ENCODE measurements at places on chromosomes 16 and 17.

DNA sequence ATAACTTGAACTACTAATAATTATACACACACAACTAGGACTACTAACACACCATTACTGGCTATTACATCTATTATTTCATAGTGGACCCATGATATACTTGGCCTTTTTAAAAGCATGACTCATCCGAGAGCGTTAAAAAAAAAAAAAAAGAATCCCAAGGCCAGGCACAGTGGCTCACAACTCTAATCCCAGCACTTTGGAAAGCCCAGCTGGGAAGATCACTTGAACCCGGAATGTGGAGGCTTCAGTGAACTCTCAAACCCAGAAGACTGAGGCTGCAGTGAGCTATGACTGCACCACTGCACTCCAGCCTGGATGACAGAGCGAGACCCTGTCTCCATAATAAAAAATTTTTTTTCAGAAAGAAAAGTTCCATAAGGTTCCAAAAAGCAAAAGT is 3.1 kb downstream of the GLG1 start:
- DNase-seq = no peak

GRCh38 chr17:51000835-51001638 is 119.6 kb downstream of the SPAG9 start:
- DNase-seq = peak; percentile 3

DNA sequence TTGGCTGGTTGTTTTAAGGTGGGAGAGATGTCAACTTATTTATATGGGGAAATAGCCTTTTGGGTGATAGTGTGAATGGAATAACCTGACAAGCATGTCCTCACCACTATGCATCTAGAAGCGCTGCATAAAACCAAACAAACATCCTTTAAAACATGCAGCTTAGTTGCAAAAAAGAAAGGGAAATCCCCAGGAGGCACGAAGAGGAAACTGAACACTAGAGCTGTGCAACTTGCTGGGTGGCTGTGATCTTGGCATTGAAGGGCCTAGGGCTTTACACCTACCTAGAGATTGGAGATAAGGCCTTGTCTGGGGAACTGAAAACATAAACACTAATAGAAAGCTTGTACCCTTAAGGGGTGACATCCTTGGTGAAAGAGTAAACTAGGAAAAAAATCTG is 7.3 kb downstream of the C16orf54 start:
- peak; percentile 40 for DNase-seq

DNA sequence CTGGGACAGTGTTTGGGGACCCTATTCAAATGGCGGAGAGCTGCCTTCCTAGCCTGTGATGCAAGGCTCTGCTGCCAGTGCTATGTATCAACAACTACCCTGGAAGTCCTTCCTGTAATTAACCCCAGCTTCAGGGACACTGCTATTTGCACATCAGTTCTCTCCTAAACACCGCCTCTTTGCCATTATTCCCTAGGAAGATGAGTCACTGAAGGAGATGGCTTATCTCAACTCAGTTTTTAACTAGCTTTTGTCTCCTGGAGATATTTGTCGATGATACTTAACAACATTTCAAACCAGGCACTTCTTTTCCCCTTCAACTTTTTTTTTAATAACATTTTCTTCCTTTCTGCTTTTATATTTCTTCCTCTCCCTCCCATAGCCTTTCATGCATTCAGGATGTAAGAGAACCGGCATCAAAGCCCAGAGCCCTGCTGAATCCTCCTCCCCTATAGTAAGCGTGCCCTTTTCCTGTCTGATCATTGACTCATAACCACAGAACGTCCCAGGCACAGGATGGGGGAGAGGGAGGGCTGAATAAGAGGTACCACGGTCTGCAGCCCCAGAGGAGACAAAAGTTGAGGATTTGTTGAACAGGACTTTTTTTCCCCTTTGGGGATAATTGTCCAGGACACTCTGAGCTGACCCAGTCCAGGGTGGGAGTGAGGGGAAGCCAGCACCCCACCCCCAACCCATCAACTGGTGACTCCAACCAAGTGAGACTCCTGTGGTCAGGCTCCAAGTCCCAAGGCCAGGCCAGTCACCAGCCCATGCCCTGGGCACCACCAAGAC is 387.8 kb upstream of the SALL1 start:
- no peak for DNase-seq

- DNase-seq = no peak
Observed at GRCh38 chr17:39652587-39653315, 12.4 kb upstream of the TCAP start.

GRCh38 chr16:48444574-48444973 is 59.4 kb upstream of the SIAH1 start:
- DNase-seq = no peak

DNA sequence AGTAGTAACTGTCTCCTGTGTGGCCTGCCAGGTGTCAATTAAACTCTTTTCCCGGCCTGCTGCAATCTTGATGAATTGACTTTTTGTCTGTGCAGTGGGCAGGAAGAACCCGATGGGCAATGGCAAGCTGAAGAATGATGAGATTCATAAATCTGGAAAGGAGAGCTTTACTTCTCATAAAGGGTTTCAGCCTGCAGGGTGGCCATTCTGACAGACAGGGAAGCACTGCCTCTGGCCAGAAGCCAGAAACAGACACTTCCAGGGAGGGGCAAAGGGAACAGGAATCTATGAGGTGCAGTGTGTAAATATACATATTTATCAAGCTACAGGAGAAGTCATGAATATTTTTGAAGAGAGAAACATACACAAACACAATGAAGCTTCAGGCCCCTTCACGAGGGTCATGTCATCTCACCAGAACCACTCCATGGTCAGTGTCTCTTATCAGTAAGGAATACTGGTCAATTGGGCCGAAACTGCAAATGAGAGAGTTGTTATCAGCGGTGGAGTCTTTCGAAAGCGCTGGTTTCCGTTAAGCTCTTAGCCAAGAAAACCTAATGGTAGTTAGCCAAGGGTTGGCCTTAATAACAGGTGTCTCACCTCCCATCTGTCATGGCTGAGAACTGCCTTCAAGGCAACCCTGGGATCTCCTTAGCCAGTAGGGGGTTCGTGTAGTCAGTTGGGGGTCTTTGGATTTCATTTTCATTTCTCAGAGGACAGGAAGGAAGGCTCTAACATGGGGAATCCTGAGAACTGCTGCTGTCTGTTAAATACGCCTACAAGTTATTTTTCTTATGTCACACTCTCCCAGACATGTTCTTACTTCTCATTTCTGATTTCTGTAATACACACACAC is 1.2 kb upstream of the NARF start:
- no peak for DNase-seq

- no peak for DNase-seq
Observed at GRCh38 chr17:81682565-81683207, 911 bp downstream of the ARL16 start.

GRCh38 chr17:3724378-3725077 is 825 bp downstream of the HASPIN start:
- DNase-seq = no peak

- DNase-seq = peak; percentile 59
Observed at GRCh38 chr17:82236142-82236971, 7.5 kb downstream of the SLC16A3 start.

- no peak for DNase-seq
Observed at GRCh38 chr16:75105306-75106061, 11.1 kb downstream of the LDHD start.

DNA sequence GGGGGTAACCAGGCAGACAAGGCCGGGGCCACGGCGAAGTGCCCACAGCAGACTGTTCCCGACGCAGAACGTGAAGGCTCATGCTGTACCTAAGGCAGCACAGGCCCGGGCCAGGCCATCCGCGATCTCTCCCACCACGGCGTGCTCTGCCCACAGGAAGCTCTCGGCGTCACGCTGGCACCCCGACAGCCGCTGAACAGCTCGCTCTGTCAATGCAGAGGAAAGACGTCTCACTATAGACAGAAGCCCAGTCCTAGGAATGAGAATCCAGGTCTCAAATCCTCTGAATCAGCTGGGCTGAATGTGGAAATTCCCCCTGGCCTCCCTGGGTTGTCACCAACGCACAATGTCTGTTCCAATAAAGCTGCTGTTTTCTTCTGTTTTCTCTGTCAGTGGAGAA is 21.4 kb downstream of the SERPINF1 start:
- no peak for DNase-seq

- no peak for DNase-seq
Observed at GRCh38 chr16:28524681-28525171, 14.0 kb downstream of the NUPR1 start.

- DNase-seq = no peak
Observed at GRCh38 chr17:52666264-52666663, 507.8 kb upstream of the CA10 start.

- DNase-seq = no peak
Observed at GRCh38 chr16:7369204-7369603, 36.6 kb downstream of the RBFOX1 start.

GRCh38 chr16:16960785-16961184 is 510.0 kb downstream of the XYLT1 start:
- DNase-seq = no peak

DNA sequence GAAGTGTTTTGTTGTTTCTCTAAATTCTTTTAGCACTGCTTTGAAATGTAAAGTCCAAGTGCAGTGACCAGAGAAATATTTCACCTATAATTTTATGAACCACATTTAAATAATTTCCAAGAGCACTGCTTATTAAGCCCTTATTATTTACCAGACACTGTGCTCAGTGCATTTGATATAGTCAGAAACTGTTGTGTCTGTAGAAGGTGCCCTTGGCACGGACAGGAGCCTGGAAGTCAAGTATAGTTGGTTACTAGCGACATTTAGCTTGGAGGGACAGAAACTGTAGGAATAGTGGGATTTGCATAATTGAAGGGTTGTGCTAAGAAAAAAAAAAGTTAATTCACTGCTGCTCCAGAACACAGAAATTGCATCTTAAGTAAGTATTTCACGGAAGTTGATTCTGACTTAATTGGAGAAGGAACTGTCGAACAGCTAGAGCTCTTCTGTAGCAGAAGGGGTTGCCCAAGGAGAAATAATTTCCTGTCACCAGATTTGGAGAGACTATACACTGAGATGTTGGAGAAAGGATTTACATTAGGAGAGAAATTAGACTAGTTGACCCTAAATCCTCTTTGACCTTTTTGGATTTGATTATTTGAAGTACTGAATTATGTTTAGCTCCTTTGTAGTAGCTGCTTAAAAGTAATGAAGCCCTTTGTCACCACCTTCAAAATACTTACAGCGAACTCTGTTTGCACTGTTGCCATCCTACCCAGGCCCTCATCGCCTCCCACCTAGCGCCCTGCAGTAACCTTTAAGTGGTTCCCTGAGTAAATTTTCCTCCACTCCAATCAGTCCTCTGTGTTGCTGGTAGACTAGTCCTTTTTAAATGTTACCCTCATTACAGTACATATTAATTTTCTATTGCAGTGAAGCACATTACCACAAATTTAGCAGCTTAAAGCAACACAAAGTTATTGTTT is 25.6 kb downstream of the COX10 start:
- no peak for DNase-seq

DNA sequence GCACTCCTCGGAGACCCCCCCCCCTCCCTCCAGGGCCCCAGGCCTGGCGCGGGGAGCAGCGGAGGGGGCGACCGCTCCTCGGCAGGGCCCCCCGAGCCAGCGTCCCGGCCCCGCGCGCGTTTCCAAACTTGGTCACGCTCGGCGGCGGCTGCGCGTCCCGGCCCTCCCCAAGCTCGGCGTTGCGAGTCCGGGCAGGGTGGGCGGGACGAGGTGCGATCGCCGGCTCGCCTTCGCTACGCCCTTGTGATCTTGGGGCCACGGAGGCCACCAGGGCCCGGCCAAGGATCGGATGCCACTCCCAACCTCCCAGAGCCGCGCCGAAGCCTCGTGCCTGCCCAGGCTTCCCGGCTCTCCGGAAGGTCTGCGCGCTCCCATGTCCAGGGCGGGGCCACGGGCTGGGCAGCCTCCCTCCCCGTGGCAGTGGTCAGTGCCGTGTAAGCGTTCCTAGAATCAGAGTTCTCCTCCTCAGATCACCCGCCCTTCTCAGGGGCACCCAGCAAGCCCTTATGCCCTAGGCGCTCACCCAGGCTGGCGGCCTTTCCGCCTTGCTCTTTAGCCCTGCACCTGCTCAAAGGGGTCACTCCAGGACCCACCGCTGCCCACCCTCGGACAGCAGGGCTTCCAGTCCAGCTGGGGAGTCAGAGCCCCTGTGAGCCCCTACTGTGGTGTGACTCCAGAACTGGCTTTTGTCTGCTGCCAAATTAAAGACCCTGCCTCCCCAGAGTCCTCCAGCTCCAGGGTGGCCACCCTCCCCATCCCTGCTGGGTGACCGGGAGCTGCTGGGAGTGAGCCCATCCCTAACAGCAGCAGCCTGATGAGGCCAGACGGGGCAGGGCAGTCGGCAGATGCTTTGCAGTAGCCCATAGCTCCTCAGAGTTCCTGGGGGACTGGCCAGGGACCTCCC is 12.2 kb upstream of the MRPS23 start:
- DNase-seq = no peak

DNA sequence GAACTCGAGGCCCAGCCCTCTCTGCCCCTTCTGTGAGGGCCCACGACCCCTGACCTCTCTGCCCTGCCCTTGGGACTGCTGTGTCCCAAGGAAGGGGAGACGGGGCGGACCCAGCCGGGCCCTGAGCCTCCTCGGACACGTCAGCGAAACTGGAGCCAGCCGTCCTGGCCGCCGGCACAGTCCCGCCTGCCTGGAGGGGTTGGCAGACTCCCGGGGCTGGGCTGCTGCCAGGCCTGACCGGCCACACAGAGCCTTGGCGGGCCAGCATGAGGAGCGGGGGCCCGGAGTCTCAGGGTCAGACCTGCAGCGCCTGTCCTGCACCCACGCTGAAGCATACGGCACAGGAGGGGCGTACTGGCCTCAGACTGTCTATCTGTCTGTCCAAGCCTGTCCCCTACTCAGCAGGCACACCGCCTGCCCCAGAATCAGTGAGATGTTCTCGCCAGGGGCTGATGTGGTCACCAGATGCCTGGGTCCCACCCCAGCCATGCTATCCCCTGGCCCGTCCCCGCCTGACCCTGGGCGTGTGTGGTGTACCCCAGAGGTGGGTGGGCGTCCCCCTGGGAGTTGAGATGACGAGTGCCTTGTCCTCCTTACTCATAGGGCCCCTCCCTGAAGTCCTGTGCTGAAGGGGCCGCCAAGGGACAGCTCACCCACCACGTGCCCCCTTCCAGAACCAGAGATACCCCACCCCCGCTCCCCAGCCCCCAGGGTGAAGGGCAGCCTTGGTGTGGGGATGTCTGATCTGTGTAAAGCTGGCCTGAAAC is 4.7 kb downstream of the VASN start:
- no peak for DNase-seq

DNA sequence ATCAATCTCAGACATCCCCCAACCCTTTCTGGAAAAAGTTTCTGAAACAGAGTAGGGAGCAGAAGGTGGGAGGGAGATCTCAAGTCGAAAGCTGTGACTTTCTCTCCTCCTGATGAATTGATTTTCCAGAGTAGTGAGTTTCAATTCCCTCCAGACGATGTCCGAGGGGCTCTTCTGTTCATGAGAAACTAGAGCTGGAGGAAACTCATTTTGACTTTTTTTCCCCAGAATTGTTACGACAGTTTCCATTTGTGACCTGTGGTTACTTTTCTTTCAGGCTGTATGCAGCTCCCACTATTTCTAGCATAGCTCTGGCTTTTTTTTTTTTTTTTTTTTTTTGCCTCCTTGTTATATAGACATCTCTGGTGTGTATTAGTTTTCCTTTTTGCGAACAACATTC is 422.1 kb upstream of the SALL1 start:
- no peak for DNase-seq

GRCh38 chr17:57086069-57086930 is 1.3 kb downstream of the AKAP1 start:
- no peak for DNase-seq

Data from stimulated activated CD4-positive, alpha-beta T cell treated with anti-CD3 and anti-CD28 coated beads, Interleukin-2, amount 100 ng/mL, for 4 hours (primary cell).